Body of pancreas (tissue), 4 donors: ENCODE measurements at places on chromosomes 6 and 20. TPM values are rescaled to one million over a fixed set of nuclear protein-coding genes. Genes with fewer than 3 reads are reported as not detected.

The CST2 gene
- total RNA-seq: not detected

DNA sequence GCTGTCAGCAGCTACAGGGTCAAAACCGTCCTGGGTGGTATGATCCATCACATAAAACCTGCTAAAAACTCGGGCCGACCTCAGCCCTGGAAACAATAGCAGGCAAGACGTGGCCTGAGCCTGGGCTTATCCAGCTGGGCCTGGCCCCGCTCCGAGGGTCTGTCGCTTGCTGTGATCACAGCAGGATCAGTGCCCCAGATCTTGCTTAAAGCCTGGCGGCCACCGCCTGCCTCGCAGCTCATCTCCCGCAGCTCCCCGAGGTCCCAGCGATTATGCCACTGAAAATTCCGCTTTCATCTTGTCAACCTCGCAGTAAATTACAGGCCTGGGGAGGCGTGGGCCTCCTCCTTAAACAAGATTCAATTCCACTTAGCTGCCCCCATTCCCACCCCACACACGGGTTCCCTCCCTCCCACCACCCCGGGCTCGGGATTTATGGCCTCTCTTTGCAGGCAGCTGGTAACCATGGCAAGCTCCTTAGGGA is 40.1 kb downstream of the CDH22 start:
- DNase-seq: no peak

The MATN4 gene
- total RNA-seq: 5.3 TPM

The COL12A1 gene
- 34.0 TPM for total RNA-seq

The HLA-G gene
- 0.78 TPM for total RNA-seq

GRCh38 chr6:131372535-131372934 is 200.5 kb upstream of the ARG1 start:
- DNase-seq: no peak

The GPR6 gene
- total RNA-seq: not detected

DNA sequence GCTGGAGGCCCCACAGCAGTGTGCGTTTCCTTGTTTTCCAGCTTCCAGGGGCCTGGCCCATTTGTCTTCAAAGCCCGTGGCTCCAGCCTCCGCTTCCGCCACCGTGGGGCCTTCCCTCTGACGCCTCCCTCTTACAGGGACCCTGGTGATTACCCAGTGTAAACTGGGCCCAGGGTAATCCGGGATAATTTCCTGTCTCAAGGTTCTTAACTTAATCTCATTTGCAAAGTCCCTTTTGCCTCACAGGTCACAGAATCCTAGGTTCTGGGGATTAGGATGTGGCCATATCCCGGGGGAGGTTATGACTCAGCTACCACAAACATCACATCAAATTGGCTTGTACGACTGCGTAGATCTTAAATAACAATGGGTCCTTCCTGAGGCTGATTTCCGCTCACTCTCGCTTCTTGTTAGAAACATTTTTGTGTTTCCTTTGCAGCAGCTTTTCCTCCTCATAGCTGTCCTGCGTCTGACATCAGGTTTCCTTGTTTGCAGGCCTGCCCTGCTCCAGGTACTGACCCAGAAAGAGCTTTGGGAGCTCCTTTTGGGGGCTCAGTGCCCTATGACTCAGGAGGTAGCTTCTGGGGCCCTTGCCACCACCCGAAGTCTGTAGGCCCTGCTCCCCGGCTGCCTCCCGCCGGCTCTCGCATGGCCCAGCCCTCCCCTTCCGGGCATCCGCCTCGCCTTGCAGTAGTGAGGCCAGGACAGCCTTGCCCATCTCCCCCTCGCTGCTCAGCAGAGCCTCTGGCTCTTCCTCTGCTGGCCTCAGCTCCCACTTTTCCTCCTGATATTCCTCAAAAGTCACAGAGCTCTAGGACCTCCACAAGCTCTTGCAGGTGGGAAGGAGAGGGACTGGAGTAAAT is 100.5 kb downstream of the ERMARD start:
- DNase-seq: no peak

DNA sequence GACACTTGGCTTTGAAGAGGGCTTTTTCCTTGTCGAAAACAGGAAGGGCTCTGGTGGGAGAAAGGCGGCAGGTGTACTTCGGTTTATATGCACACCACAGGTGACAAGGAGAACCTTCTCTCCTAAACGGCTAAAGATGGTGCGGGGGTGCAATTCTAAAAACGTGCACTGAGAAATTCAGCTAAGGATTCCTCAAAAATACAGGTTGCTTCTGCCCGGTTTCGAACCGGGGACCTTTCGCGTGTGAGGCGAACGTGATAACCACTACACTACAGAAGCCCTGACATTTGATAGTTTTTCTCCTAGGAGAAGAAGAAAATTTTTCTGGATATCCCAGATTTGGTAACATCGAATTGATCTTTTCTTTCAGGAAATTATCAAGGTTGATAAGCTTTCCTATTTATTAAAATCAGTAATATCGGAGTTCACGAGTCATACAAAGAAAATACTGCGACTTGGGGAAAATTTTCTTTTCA is 32.0 kb downstream of the POM121L2 start:
- peak; percentile 11 for DNase-seq

- no peak for DNase-seq
Measured at GRCh38 chr6:71038711-71039344, 82.0 kb upstream of the B3GAT2 start.

DNA sequence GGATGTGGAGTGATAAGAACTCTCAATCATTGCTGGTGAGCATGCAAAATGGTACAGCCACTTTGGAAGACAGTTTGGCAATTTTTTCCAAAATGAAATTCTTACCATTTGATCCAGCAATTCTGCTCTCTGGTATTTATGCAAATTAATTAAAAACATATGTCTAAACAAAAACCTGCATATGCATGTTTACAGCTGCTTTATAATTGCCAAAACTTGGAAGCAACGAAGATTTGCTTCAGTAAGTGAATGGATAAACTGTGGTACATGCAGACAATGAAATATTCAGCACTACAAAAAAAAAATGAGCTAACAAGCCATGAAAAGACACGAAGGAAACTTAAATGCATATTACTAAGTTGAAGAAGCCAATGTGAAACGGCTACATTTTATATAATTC is 55.5 kb upstream of the SMLR1 start:
- no peak for DNase-seq

GRCh38 chr6:44650495-44650894 is 263.0 kb downstream of the CDC5L start:
- DNase-seq: no peak

- no peak for DNase-seq
Measured at GRCh38 chr6:15906420-15907016, 222.4 kb upstream of the MYLIP start.

- no peak for DNase-seq
Measured at GRCh38 chr6:160426136-160426535, 78.0 kb downstream of the SLC22A3 start.

DNA sequence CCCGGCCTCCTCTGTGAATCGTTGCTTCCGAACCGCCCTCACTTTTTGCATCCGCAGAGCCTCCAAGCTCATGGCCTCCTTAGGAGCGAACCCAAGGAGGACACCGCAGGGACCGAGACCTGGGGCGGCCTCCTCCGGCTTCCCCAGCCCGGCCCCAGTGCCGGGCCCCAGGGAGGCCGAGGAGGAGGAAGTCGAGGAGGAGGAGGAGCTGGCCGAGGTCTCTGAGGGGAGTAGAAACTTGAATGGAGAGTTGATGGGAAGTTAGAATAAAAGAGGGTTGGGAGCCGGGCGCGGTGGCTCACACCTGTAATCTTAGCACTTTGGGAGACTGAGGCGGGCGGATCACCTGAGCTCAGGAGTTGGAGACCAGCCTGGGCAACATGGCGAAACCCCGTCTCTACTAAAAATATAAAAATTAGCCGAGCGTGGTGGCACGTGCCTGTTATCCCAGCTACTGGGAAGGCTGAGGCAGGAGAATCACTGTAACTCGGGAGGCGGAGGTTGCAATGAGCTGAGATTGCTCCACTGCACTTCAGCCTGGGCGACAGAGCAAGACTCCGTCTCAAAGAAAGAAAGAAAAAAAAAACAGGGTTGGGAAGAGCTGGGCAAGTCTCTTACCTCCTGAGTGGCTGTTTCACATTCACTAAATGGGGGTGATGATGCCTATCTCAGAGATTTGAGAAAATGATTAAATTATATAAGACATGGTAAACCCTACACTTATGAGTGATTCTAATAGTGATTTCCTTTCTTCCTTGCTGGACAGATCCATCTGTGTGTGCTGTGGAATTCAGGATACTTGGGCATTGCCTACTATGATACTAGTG is 805 bp downstream of the MSH5 start:
- DNase-seq: no peak

- DNase-seq: no peak
Measured at GRCh38 chr20:44597930-44598329, 15.6 kb downstream of the PKIG start.

The PEX7 gene
- total RNA-seq: 8.9 TPM

DNA sequence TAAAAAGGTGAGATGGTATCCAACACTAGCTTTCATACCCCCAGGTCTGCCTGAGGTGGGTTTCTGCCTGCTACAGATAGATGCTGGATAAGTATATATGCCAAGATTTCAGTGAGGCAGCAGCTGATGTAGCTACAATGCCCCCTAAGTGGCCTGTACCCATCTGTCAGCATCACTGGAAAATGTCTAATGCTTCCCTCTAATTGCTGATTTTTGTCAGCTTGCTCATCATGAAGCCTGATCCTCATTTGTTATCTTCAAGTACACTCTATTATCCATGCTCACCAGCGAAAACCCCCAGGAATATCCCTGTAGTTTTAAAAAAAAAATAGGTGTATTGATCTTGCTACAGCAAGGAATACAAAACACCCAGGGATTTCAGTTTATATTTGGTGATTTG is 32.2 kb downstream of the OPRM1 start:
- DNase-seq: no peak

The FAM162B gene
- not detected for total RNA-seq

DNA sequence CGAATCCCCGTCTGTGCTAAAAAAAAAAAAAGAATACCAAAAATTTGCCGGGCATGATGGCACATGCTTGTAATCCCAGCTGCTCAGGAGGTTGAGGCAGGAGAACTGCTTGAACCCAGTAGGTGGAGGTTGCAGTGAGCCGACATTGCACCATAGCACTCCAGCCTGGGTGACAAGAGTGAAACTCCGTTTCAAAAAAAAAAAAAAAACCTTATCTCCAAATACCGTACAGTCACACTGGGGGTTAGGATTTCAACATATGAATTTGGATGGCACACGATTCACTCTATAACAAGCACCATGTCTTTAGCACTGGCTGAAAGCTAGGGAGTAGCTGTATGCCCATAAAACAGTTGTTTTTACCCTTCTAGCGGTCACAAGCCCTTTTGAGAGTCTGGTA is 3.8 kb downstream of the SMIM13 start:
- DNase-seq: no peak

The PAX1 gene
- total RNA-seq: not detected
